Gastroesophageal sphincter (tissue), 4 donors: ENCODE measurements at places on chromosomes 7 and 10. TPM values are rescaled to one million over a fixed set of nuclear protein-coding genes. Genes with fewer than 3 reads are reported as not detected.

The MALRD1 gene
- total RNA-seq, result 0.94 TPM

The PPP1R17 gene
- not detected for total RNA-seq

The SEPTIN7 gene
- 346 TPM for total RNA-seq

The WDFY4 gene
- 5.1 TPM for total RNA-seq

The ACTL6B gene
- not detected for total RNA-seq

The NKX1-2 gene
- not detected for total RNA-seq

The INMT gene
- total RNA-seq, result 212 TPM

The BLNK gene
- 0.78 TPM for total RNA-seq

The CDC14C gene
- not detected for total RNA-seq

DNA sequence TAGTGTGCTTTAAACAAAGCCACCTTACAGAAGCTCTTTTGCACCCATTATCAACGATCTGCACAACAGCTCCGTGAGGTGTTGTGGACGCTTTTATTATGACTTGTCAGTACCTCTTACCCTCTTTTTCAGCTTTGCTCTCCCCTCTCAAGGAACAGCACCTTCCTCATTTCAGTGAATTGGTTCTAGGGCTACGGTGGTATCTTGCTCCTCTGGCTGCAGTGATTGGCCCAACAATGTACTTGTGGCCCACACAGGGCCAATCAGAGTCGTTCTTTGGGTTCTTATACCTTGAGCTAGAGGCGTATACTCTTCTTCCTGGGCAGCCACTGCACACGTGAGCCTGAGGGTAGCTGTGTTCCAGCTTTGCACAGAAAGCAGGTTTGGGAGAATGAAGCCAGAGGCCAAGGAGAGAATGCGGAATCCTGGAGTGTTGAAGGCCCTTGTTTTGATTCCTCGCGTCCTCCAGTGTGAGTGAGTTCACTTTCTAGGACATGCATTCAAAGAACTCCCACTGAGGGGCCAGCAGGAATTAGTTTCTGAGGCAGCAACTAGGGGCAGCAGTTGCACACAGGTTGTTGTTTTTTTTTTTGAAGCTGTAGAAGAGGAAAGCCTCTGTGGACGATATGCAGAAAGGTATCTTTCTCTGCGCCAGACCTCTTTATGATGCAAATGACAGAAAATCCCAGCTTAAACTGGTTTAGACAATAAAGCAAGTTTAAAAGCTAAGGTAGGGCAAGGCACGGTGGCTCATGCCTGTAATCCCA is 49.8 kb upstream of the PDZD8 start:
- H3K27ac ChIP-seq, result no peak overlapping the region
- ATAC-seq, result no peak
- peaks cover 22% of the 10 kb centered on the region for H3K27me3 ChIP-seq
- no peaks in the 10 kb centered on the region for H3K4me1 ChIP-seq

GRCh38 chr7:73830681-73831583 is at the start of gene CLDN4:
CLDN4 (plus strand) TSS chr7:73830996; CDS start chr7:73831202, 206 bp downstream.
- H3K4me1 ChIP-seq, result peaks cover 11% of the 10 kb centered on the region
- H3K27me3 ChIP-seq, result peaks cover 51% of the 10 kb centered on the region
- no peak within 1 kb of the TSS for H3K4me3 ChIP-seq
- no peak within 1 kb of the TSS for H3K27ac ChIP-seq
- no peak for ATAC-seq
- no peaks in the 10 kb centered on the region for H3K36me3 ChIP-seq

DNA sequence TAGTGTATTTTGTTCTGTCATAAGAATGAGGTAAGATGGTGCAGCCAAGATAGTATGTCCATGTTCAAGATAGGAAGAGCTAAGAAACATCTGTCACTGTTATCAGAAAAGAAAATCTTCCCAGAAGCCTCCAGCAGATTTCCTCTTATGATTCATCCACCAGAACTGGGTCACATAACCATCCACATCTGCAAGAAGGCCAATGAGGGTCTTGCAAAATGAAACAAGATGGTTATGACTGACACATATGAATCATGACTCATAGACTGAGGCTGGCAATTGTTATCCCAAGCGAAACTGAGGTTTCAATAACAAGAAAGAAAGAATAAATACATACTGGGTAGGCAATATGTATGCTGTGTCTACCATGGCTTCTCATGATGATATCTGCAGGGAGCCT is 30.3 kb downstream of the CCNJ start:
- H3K36me3 ChIP-seq, result peaks cover 4% of the 10 kb centered on the region
- no peak overlapping the region for H3K27ac ChIP-seq
- no peaks in the 10 kb centered on the region for H3K27me3 ChIP-seq
- no peaks in the 10 kb centered on the region for H3K4me1 ChIP-seq
- no peak for ATAC-seq

DNA sequence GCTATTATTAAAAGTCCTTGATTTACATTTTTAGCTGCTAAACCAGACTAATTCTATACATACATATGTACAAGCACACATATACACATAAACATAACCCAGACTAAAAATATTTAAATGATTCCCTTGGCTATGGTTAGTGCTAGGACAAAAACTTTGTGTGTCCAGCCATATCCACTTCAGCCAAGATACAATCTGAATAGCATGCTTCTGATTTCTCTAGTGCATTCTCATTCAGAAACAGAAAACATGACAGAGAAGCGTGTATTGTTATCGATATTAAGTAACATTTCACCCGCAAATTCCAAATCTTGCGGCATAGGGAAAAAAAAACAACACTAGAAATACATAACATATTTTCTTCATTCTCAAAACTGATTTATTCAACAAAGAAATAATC is 569.3 kb downstream of the KCNMA1 start:
- H3K27ac ChIP-seq, result no peak overlapping the region
- H3K4me3 ChIP-seq, result no peak overlapping the region
- H3K36me3 ChIP-seq, result peaks cover 73% of the 10 kb centered on the region
- ATAC-seq, result no peak

GRCh38 chr10:4353059-4353655 is 472.9 kb upstream of the AKR1E2 start:
- no peak for ATAC-seq
- peak overlapping the region; percentile 78 for H3K27ac ChIP-seq
- H3K4me3 ChIP-seq, result no peak overlapping the region
- peaks cover 35% of the 10 kb centered on the region for H3K4me1 ChIP-seq

DNA sequence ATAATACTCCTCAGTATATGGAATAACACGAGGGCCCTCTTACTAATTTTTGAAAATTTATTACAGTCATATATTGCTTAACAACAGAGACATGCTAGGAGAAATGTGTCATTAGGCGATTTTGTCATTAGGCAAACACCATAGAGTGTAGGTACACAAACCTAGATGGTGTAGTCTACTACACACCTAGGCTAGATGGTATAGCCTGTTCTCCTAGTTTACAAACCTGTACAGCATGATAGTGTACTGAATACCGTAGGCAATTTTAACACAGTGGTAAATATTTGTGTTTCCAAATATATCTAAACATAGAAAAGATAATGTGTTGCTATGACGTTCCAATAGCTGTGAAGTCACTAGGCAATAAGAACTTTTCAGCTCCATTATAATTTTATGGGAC is 12.8 kb downstream of the OR2F1 start:
- ATAC-seq, result no peak
- no peaks in the 10 kb centered on the region for H3K27me3 ChIP-seq
- no peak overlapping the region for H3K4me3 ChIP-seq
- no peak overlapping the region for H3K27ac ChIP-seq
- H3K36me3 ChIP-seq, result no peaks in the 10 kb centered on the region

DNA sequence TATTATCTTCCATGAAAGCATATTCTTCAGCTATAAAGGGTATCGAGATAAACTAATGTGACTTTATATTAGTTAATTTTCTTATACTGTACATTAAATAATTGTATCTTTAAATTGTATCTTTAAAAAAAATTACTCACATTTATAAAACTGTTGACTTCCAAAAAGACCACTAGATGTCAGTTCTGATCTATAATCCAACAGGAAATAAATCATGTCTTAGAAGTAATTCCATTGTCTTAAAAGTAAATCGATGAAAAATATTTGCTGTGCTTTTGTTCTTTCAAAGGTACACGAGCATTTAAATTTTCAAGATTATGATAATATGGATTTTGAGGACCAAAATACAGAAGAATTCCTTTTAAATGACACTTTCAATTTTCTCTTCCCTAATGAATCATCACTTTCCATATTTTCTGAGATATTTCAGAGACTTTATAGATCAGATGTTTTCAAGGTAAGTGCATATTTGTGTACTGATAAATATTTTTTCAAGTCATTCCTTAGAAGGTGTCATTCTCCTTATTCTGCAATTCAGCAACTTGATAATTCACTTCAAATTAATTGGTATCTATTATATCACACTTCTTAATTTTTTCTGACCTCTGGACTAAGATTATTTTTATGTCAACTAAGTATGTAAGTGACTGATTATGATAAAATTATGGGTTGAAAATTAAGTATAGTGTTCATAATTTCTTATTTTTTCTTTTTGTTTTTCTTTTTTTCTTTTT is 138.5 kb downstream of the CPED1 start:
- ATAC-seq, result no peak
- H3K4me1 ChIP-seq, result no peaks in the 10 kb centered on the region
- no peak overlapping the region for H3K4me3 ChIP-seq

GRCh38 chr7:106071356-106071998 is 40.6 kb downstream of the SYPL1 start:
- H3K36me3 ChIP-seq, result no peaks in the 10 kb centered on the region
- peak; percentile 44 for ATAC-seq
- no peaks in the 10 kb centered on the region for H3K27me3 ChIP-seq
- peaks cover 36% of the 10 kb centered on the region for H3K4me1 ChIP-seq
- H3K27ac ChIP-seq, result peak overlapping the region; percentile 89

DNA sequence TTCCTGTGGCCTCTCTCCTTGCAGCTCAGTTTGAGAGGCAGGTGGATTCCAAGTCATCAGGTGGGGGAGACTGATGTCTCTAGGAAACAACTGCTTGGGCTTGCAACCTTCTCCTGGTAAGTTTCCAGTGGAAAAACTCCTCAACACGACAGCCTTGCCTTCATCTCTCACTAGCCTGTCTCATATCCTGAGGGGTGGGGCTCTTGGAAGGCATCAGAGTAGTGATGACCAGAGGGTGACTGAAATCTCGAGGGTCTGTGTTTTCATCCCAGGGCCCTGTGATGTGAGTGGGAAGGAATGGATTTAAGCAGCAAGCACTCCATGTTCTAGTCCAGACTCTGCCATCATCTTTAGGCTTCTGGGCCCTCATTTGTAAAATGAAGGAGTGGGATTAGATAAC is 107.0 kb downstream of the NRP1 start:
- no peak overlapping the region for H3K4me3 ChIP-seq
- H3K4me1 ChIP-seq, result peaks cover 3% of the 10 kb centered on the region
- ATAC-seq, result peak; percentile 43
- no peak overlapping the region for H3K27ac ChIP-seq

DNA sequence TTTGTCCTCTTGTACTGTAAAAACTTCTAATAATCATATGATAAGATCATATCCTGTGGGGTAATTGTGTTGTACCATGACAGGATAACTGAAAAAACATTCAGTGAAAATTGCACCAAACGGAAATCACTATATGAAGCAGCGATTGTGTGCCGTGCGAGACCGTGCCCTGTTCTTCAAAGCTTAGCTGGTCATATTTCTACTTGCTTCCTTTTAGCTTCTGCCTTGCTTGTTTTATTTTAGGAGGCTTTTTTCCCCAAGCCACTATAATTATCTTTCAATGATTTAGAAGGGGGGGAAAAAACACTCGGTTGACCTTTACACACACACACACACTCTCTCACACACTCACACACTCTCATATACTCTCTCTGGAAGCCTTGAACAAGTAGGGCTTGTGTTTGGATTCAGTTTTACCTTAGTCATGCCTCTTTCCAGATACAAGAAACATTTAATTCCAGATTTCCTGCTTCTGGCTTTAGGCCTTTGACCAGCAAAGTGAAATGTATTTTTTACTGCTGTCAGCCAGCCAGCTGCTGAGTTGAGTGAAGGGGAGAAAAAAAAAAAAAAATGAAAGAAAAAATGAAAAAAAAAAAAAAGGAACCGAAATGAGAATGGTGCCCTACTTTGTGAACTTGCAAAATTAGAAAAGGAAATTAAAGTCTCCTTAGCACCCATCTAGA is 181.4 kb downstream of the ARID5B start:
- peaks cover 23% of the 10 kb centered on the region for H3K4me1 ChIP-seq
- H3K4me3 ChIP-seq, result no peak overlapping the region
- no peaks in the 10 kb centered on the region for H3K27me3 ChIP-seq
- H3K27ac ChIP-seq, result peak overlapping the region; percentile 86
- H3K36me3 ChIP-seq, result no peaks in the 10 kb centered on the region

- ATAC-seq, result no peak
- H3K4me3 ChIP-seq, result no peak overlapping the region
Observed at GRCh38 chr10:33352175-33352574, 17.7 kb upstream of the NRP1 start.

DNA sequence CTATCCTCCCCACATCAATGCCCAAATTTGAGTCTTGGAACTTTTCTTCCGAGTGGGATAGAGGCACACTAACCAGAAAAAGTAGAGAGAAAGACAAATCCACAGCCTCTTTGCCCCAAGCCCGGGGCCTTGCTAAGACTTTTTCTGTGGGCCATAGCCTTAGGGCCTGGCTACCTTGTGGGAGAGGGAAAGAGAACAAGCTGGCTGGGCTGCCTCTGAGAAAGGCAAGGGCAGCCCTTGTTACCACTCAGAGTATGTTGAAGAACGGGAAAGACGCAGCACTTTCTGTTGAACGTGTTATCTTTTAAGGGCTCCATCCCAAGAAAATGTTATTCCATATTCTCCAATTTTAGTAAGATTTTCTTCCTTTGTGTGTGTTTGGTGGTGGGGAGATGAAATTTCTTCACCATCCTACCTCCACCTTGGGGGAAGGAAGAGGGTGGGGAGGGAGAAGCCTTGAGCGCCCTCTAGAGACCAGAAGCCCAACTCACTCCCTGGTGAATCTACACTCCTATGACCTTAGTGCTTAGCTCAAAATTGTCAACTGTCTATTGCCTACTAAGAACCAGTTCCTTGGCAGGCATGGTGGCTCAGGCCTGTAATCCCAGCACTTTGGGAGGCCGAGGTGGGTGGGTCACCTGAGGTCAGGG is 3.9 kb upstream of the NRF1 start:
- H3K4me3 ChIP-seq, result no peak overlapping the region
- no peaks in the 10 kb centered on the region for H3K27me3 ChIP-seq
- H3K36me3 ChIP-seq, result no peaks in the 10 kb centered on the region

- peak within 1 kb of the TSS; percentile 52 for H3K4me3 ChIP-seq
- ATAC-seq, result peak; percentile 80
Observed at GRCh38 chr7:19117091-19117869, at the start of gene TWIST1. TWIST1 (minus strand) TSS chr7:19117636; CDS start chr7:19117321, 315 bp downstream.

- H3K4me1 ChIP-seq, result no peaks in the 10 kb centered on the region
- no peaks in the 10 kb centered on the region for H3K36me3 ChIP-seq
Observed at GRCh38 chr10:14200698-14201544, 129.8 kb downstream of the FRMD4A start.

GRCh38 chr7:157490465-157490912 is 153.7 kb downstream of the DNAJB6 start:
- no peaks in the 10 kb centered on the region for H3K36me3 ChIP-seq
- ATAC-seq, result peak; percentile 31
- no peak overlapping the region for H3K27ac ChIP-seq
- H3K27me3 ChIP-seq, result peaks cover 28% of the 10 kb centered on the region
- no peaks in the 10 kb centered on the region for H3K4me1 ChIP-seq
- H3K4me3 ChIP-seq, result no peak overlapping the region

- peak; percentile 77 for ATAC-seq
- peaks cover 26% of the 10 kb centered on the region for H3K27me3 ChIP-seq
- H3K4me3 ChIP-seq, result no peak overlapping the region
- H3K27ac ChIP-seq, result no peak overlapping the region
Observed at GRCh38 chr10:117461766-117462423, 80.7 kb upstream of the EMX2 start.
